ENCODE measurements at places on chromosomes 6 and 20. TPM values are rescaled to one million over a fixed set of nuclear protein-coding genes. Genes with fewer than 3 reads are reported as not detected.

Gene DLK2
- 1.0 TPM for total RNA-seq

Gene BACH2
- total RNA-seq: 60.7 TPM

Gene CPXM1
- 2.9 TPM for total RNA-seq

Gene SCAF8
- 32.9 TPM for total RNA-seq

Gene ARHGAP40
- total RNA-seq: not detected

Gene AKAP12
- 3.2 TPM for total RNA-seq

Gene RBBP8NL
- total RNA-seq: not detected

Gene UST
- 1.5 TPM for total RNA-seq

GRCh38 chr6:130020073-130020906, 1.9 kb downstream of the L3MBTL3 start:
- peak overlapping the region; percentile 94 for H3K4me3 ChIP-seq
- peaks cover 40% of the 10 kb centered on the region for H3K4me1 ChIP-seq
- peak overlapping the region; percentile 96 for H3K27ac ChIP-seq
- H3K27me3 ChIP-seq: no peaks in the 10 kb centered on the region
- peaks cover 18% of the 10 kb centered on the region for H3K36me3 ChIP-seq

DNA sequence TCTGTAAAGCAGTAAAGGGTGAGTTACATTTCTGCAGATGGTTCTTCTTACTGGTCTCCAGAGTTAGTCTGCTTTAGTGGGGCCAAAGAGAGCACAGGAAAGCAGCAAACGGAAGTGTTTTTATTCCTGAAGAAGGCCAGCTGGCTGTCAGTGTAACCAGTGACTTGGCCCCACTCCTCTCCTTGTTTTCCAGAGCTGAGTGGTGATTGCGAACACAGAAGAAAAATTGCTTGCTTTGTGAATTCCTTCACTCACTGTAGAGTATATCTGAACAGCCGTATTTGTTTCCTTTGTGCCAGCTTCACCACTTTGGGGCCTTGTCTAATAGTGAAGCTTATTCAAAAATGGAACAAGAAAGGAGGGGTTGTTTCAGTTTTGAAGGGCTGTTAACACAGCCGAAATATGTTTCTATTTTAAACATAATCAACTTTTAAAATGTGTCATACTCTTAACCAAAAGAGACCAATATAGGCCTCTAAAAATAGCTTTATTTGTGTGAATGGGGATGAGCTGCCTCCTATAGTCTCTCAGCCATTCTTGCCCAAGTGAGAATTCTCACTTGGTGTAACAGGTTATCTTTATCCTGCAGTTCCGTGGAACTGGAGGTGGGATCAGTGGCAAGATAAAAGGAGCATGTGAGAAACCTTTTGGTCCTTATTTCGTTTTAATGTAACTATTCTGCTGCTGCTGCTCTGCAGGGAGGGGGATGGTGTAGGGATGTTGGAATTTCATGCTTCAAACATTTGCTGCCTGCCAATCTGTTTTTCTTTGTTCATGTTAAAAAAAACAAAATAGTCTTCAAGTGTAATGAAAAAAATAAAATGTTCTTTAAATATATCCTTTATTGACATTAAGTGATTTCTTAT, 37.8 kb downstream of the ZC2HC1B start:
- no peaks in the 10 kb centered on the region for H3K36me3 ChIP-seq
- H3K4me3 ChIP-seq: no peak overlapping the region
- H3K27ac ChIP-seq: peak overlapping the region; percentile 18
- no peaks in the 10 kb centered on the region for H3K27me3 ChIP-seq
- DNase-seq: peak; percentile 5

DNA sequence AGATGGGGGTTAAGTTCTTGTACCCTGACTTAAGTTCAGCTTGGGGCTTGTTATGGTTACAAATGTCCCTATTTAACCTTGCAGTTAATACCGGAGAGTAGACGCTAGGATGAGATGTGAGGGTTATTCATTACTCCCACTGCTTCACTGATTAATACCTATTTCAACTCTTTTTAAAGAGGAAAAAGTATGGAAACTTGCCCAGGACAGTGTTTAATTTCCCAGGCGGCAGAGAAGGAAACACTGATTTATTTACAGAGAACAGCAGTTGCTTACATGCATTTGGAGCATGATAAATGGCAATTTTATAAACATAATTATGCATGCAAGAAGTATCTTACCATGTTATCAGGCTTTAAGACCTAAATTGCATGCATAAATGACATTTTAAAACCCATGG, 137.7 kb downstream of the RCAN2 start:
- H3K4me1 ChIP-seq: peaks cover 2% of the 10 kb centered on the region
- H3K4me3 ChIP-seq: no peak overlapping the region
- DNase-seq: no peak
- H3K36me3 ChIP-seq: no peaks in the 10 kb centered on the region
- H3K27me3 ChIP-seq: peaks cover 6% of the 10 kb centered on the region

DNA sequence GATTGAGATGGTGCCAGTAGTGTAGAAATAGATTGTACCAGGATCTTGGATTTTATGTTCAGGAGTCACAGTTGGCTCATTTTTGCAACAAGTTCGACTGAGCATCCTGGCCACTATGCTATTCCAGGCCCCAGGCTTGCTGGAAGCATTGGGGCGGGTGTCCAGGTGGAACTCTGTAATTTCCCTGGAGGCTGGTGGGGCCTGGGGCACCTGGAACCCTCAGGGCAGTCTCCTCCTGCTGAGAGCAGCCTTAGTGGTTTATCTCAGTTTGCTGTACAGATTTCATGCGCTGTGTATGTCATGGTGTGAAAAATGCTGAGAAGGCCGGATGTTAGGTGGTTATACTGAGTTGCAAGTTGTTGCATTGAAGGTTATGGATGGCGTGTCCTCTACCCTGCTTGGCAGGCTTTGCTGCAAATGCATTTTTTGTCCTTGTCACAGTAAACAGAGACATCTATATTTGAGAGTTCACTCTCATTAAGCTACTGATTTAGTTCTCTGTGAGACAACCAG, 135.1 kb upstream of the MYLIP start:
- H3K4me1 ChIP-seq: peaks cover 17% of the 10 kb centered on the region
- no peak for DNase-seq
- H3K27me3 ChIP-seq: no peaks in the 10 kb centered on the region
- H3K36me3 ChIP-seq: no peaks in the 10 kb centered on the region
- no peak overlapping the region for H3K4me3 ChIP-seq
- no peak overlapping the region for H3K27ac ChIP-seq

GRCh38 chr6:106782536-106783285, 153.3 kb downstream of the QRSL1 start:
- H3K36me3 ChIP-seq: no peaks in the 10 kb centered on the region
- no peak overlapping the region for H3K27ac ChIP-seq
- H3K27me3 ChIP-seq: peaks cover 6% of the 10 kb centered on the region
- no peaks in the 10 kb centered on the region for H3K4me1 ChIP-seq
- H3K4me3 ChIP-seq: no peak overlapping the region

DNA sequence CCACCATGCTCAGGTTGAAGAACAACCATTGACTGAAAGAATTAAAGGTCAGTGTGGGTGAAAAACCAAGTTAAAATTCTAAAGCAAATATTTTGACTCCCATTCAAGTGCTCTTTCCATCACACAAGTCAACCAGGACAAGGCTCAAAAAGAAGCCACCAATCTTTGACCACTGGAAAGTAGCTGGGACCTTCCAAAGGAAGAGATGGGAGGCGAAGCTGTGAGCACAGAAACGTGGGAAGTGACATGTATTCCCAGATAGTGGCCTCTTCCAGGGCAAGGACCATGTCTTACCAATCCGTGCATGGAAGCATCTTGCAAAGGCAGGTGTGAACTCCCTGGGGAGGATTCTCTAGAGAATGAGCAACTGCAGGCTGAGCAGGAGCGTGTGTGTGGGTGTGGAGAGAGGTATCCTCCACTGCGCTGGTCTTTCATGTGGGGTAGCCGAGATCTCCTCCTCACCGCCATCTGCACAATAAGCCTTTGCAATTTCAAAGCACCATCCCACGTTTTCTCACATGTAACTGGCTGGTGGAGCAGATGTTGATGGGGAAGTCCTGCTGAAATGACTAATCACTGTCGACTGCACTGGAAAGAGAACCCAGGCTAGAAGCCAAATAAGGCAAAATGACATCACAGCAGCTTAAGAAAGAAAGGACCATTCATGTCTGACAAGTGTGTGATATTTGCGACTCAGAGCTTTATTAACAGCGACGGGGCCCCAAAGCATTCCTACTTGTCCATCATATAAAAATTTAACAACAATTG, 189.4 kb upstream of the RREB1 start:
- peaks cover 36% of the 10 kb centered on the region for H3K4me1 ChIP-seq
- H3K27ac ChIP-seq: no peak overlapping the region
- H3K27me3 ChIP-seq: peaks cover 22% of the 10 kb centered on the region
- peak; percentile 95 for DNase-seq
- H3K4me3 ChIP-seq: no peak overlapping the region

DNA sequence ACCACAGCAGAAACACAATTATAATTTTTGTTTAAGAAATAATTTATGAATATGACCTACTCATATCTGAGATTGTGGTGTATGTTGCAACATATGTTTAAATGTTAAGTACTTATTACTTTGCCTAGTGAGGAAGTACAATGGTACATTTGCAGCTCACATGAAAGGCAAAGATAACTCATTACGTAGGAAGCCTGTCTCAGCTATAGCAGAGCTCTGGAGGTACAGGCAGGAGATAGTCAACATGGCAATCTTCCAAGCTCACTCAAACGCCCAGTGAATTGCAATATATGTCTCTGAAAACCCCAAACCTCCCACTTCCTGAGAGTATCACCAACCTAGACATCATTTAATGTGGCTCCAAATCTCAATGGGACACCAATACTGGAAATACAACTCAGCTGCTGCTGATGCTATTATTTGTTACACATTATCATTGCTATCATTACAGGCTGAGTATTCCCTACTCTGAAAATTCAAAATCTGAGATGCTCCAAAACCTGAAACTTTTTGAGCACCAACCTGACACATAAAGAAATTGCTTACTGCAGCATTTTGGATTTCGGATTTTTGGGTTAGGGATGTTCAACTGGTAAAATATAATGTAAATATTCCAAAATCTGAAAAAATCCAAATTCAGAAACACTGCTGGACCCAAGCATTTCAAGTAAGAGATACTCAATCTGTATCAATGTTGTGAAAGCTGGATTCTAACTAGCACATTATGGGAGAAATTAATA, 25.1 kb upstream of the GSTA4 start:
- H3K27ac ChIP-seq: no peak overlapping the region
- peaks cover 7% of the 10 kb centered on the region for H3K4me1 ChIP-seq
- DNase-seq: no peak
- H3K4me3 ChIP-seq: no peak overlapping the region
- H3K27me3 ChIP-seq: no peaks in the 10 kb centered on the region
- peaks cover 7% of the 10 kb centered on the region for H3K36me3 ChIP-seq

GRCh38 chr6:78810698-78811097, 56.7 kb upstream of the IRAK1BP1 start:
- H3K4me1 ChIP-seq: no peaks in the 10 kb centered on the region
- no peak overlapping the region for H3K4me3 ChIP-seq

GRCh38 chr6:142567461-142567860, 265.7 kb downstream of the ADGRG6 start:
- H3K36me3 ChIP-seq: no peaks in the 10 kb centered on the region
- no peak for DNase-seq
- H3K4me1 ChIP-seq: peaks cover 50% of the 10 kb centered on the region
- H3K4me3 ChIP-seq: no peak overlapping the region
- H3K27ac ChIP-seq: no peak overlapping the region

DNA sequence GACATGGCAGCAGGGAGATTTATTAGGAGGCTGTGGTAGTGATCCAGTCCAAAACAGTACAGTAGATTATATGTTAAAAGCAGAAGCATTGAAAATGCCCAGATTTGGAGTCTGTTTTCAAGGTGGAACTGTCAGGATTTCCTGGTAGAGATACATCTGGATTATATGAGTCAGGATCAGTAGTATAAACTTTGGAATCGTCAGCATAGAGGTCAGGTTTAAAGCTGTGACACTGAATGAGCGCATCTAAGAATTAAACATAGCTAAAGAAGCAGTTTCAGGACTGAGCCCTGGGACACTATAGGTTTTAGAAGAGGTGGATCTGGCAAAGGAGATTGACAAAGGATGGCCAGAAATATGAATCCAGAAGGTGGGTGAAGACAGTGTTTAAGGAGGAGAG, 60.4 kb downstream of the RNF144B start:
- no peaks in the 10 kb centered on the region for H3K36me3 ChIP-seq
- no peaks in the 10 kb centered on the region for H3K27me3 ChIP-seq
- no peaks in the 10 kb centered on the region for H3K4me1 ChIP-seq
- no peak overlapping the region for H3K4me3 ChIP-seq

DNA sequence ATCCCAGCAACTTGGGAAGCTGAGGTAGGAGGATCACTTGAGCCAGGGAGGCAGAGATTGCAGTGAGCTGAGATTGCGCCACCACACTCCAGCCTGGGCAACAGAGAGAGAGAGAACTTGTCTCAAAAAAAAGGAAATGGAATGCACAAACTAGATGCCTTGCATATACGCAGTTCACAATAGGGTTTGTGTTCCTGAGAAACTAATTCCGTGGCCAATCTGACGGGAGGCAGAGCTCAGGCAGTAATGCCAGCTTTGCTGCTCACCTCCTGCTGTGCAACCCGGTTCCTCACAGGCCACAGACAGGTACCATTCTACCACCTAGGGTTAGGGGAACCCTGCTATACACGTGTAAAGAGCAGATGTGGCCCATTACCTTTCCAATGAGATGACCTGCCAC, 1.4 kb downstream of the CDK5RAP1 start:
- peaks cover 5% of the 10 kb centered on the region for H3K36me3 ChIP-seq
- no peak for DNase-seq
- H3K4me1 ChIP-seq: peaks cover 47% of the 10 kb centered on the region
- peak overlapping the region; percentile 84 for H3K4me3 ChIP-seq

DNA sequence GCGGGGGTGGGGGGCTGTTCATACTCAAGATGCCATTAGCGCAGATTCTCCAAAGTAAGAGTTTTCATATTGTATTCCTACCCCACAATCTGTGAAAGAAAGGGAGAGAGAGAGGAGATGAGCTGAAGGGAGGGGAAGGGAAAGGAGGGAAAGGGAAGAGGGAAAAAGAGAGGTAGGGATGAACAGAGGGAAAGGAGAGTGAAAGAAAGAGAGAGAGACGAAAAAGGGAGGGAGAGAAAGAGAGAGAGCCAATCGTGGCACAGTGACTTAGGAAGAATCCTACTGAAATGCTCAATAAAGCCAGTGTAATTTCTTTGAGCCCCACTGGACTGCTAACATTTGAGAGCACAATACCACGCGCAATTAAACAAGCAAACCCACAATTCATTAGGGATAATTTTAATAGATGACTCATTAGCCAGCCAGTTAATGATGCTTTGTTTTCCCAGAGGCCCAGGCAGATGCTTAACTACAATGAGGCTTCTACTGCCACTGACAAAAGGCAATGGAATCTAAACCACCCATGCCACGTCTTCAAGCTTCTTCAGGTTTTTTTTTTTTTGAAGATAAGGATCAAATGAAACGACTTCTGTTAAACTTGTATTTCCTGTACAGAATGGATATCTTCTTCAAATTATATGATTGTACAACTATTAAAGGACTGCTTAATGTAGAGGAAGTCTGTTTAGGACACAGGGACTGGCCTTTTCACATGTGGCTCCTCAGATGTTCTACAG, 306.8 kb downstream of the FOXC1 start:
- no peak overlapping the region for H3K27ac ChIP-seq
- no peak for DNase-seq
- peaks cover 10% of the 10 kb centered on the region for H3K36me3 ChIP-seq
- H3K4me3 ChIP-seq: no peak overlapping the region
- H3K4me1 ChIP-seq: peaks cover 18% of the 10 kb centered on the region

- peak overlapping the region; percentile 91 for H3K4me3 ChIP-seq
- no peak for DNase-seq
- H3K36me3 ChIP-seq: peaks cover 14% of the 10 kb centered on the region
- peaks cover 6% of the 10 kb centered on the region for H3K27me3 ChIP-seq
- no peak overlapping the region for H3K27ac ChIP-seq
- peaks cover 18% of the 10 kb centered on the region for H3K4me1 ChIP-seq
Observed at GRCh38 chr6:41784581-41785171, 2.8 kb upstream of the TOMM6 start.
